NCI-H1930 (cell line): ENCODE measurements at places on chromosomes 12 and 14.
A peak's percentile ranks its signal among the peaks of the same experiment; 100 is the strongest.

GRCh38 chr12:87827638-87828264 lies 201.4 kb downstream of the C12orf50 start:
- DNase-seq = no peak

GRCh38 chr12:69030321-69030720 lies 97.3 kb upstream of the CPM start:
- DNase-seq = no peak

GRCh38 chr12:27048822-27049752 lies 26.7 kb downstream of the MED21 start:
- no peak for DNase-seq

DNA sequence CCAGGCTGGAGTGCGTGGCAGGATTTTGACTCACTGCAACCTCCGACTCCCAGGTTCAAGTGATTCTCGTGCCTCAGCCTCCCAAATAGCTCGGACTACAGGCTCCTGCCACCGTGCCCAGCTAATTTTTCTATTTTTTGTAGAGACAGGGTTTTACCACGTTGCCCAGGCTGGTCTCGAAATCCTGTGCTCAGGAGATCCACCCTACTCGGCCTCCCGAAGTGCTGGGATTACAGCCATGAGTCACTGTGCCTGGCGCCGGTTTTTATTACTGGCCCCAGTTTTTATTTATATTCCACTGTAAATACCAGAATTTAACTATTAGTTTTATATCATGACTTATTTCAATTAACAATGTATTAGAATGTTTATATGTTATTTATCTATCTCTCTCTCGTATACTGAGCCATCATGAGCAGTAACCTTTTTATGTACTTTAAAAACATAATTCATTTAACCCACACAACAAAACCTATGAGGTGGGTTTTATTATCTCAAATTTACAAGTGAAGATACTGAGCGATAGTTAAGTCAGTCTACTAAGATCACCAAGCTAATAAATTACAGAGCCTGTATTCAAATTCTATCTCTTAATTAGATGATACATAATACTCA lies 47.8 kb downstream of the HECTD1 start:
- DNase-seq = no peak

DNA sequence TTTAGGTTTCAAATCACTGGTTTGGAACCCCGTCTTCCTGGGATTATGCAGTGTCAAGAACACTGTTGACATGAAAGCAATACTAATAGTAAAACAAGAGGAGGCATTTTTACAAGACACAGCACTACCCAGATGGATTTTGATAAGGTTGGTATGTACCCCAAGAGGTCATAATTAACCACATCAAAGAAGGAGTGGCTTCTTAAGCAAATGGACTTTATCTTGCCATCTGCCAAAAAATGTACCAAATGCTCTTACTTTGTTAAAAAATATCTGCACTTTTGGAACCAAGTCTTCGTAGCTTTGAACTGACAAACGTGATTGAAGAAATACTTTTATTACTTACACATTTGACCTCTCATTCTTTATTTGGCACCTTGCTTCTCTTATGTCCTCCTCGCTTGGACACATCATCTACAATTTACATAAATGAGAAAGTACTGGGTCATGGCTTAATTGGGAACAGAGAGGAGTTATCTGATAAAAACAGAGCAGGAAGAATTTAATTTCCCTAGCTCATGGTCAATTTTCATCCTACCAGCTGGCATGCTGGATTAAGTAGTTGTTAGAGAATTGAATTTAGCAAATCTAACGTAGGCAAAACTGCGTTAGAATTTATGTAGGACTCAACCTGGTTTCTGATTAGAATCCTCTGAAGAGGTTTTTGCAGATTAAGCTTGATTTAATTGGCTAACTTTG lies 54.5 kb upstream of the PRICKLE1 start:
- DNase-seq = no peak

DNA sequence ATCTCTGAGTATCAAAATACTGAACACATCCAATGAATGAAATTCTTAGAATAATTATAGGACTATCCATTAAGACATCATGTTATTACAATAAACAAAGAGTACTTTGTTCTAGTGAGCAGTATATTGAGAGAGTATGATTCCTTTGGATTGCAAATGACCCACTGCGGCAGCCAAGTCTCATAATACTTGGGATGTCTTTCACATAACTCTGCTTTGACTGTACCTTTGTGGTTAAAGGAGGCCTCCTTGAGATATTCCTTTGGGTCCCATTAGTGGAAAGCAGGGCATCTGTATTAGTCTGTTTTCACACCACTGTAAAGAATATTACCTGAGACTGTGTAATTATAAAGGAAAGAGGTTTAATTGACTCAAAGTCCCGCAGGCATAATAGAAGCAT lies 593.8 kb downstream of the TRHDE start:
- DNase-seq = no peak

DNA sequence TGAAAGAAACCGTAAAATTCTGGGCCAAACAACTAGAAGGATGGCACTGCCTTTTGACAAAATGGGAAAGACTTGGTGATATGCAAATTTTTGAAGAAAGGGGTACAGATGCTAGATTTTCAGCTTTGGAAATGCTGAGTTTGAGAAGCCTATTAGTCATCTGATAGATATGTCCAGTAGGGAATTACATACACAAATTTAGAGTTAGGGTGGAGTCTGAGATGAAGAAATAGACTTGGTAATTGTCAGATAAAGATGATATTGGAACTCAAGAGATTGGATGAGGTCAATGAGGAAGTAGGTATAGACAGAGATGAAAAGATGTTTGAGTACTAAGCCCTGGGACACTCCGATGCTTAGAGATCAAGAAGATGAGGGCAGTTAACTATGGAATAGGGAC lies 153.1 kb downstream of the GARIN6 start:
- DNase-seq = no peak

DNA sequence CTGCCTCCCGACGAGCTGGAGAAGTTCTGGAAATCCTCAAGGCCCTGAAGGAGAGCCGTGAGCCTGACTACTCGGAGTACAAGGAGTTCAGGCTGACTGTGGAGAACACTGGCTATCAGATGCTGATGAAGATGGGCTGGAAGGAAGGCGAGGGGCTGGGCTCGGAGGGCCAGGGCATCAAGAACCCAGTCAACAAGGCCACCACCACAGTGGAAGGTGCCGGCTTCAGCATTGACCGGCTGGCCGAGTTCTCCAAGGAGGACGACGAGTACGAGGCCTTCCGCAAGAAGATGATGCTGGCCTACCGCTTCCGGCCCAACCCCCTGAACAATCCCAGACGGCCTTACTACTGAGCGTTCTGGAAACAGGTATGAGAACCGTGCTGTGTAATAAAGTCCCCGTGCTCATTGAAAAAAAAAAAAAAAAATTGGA lies 366.1 kb upstream of the ATXN7L3B start:
- peak; percentile 6 for DNase-seq

GRCh38 chr14:71607056-71607455 lies 325.2 kb upstream of the RGS6 start:
- DNase-seq = no peak

DNA sequence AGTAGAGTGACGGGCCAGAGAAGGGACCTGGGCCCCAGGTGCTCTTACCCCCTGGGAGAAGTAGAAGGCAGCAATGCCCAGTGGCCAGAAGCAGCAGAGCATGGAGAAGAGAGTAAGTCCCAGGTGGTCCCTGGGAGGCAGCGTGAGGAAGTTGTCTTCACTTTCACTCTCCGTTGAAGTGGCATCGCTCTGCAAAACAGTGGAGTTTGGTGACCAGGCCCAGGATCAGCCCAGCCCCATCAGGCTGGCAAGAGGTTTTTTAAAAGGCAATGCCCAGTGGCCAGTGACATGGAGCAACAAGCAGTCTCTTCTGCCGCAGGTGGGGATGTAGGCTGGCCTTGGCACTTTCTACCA lies 18.2 kb downstream of the SYNDIG1L start:
- no peak for DNase-seq

DNA sequence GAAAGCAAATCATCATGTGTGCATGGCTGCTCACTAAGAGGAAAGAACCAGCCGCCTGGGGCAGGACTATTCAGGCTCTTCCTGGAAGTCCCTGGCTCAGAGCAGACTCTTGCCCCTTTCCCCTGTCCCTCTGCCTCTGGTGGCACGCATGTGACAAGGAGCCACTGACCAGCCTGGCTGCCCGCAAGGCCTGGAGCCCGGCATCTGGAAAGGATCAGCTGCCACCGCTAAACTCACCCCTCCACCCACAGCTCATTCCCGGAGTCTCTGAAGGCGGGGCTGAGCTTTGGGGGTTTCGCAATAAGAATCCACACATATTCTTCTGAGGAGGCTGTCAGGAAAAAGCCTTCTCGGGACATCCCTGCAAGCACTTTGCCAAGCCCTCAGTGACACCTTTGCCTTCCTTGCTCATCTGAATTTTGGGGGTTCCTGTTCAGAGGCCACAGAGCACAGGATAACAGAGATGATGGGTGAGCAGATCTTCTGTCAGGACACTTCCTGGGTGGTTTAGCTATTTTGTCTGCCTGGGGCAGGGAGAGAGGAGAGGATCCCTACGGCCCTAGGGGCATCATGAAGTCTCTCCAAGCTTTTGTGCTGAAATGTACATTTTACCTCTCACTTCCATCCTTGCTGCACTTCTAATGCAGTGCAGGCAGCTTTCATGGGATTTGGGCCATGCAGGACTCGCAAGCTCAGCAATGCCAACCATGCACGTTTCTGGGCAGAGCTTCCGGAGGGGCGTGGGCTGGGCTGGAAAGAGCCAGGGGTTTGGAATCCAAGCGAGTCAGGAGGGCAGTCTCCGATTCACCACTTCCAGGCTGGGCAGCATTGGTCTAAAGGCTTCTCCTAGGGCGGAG lies 124.8 kb upstream of the MAP1LC3B2 start:
- DNase-seq = no peak

- no peak for DNase-seq
Observed at GRCh38 chr12:16789204-16789790, 183.3 kb upstream of the LMO3 start.

- no peak for DNase-seq
Observed at GRCh38 chr12:75722714-75723200, 211.3 kb upstream of the KRR1 start.

- DNase-seq = no peak
Observed at GRCh38 chr12:130752692-130753230, 36.7 kb upstream of the RIMBP2 start.

DNA sequence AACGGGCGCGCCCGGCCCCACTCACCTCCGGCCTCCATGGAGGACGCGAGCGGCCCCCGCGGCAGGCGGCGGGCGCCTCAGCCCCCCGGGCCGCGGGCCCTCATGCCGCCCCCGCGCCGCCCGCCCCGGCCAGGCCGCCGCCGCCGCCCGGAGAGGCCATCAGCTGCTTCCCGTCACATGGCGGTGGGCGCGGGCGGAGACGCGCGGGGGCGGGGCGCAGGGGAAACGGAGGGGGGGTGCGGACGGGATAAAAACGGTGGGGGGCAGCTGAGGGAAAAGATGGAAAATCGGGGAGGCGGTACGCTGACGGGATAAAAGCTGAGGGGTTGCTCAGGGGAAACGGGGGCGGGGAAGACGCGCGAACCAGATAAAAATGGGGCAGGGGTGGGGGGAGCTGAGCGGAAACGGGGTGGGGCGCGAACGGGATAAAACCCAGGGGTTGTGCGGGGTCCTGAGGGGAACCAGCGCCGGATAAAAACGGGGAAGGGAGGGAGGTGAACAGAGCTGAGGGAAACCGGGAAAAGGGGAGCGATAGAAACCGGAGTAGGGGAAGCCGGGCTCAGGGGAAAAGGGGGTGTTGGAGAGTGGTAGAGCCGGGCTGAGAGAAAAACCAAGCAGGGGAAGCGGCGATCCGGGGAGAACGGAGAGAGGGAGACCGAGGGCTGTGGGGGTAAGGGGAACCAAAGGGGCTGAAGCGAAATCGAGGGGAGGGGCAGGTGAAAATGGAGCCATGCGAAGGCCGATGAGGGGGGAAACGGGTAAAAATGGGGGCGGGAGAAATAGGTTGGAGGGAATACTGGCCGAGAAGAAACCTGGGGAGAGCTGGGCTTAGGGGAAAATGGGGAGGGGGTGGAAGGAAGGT lies at the start of gene WSB2:
TSS of gene WSB2 (minus strand) at position 169 of the 862 bp plus-strand sequence. CDS start at position 38, 131 bp downstream.
- DNase-seq = no peak

DNA sequence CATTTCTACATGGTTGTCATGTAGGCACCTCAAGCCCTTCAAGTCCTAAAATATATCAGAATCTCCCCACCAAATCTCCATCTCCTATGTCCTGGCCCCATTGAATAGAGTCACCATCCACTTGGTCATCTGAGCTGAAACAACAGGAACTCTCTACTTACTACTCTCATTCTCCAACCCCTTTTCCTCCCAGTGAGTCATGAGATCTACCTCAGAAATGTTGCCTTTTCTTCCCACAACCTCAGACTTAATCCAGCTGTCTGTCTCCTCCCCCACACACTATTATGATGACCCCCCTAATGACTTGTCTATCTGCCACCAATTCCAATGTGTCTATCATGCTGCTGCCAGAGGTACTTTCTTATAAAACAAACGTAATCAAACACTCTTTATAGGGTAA lies 72.3 kb upstream of the TMEM263 start:
- DNase-seq = no peak

DNA sequence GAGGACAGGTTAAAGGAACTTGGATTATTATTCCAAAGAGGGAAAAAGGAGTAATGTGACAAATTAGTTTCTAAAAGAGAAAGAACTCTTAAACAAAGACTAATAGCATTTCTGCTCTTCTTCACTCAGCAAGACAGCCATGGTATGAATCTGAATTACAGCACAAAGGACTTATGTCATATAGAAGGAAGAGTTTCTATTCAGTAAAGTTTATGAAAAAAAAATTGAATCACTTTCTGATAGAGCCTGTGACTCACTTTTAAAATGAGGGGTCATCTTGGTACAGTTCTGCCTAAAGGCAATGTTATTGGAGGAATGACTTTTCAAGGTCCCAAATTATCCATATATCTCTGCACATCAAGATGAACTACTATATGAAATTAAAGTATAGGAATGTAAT lies 101.7 kb downstream of the DUSP6 start:
- DNase-seq = no peak

- DNase-seq = no peak
Observed at GRCh38 chr12:20174528-20175175, 193.7 kb upstream of the PDE3A start.

GRCh38 chr12:119343130-119343529 lies 8.6 kb downstream of the CCDC60 start:
- DNase-seq = no peak

GRCh38 chr14:104135904-104136471 lies 2.4 kb upstream of the KIF26A start:
- DNase-seq = peak; percentile 26

GRCh38 chr14:59739794-59740193 lies 130.8 kb downstream of the RTN1 start:
- DNase-seq = no peak

DNA sequence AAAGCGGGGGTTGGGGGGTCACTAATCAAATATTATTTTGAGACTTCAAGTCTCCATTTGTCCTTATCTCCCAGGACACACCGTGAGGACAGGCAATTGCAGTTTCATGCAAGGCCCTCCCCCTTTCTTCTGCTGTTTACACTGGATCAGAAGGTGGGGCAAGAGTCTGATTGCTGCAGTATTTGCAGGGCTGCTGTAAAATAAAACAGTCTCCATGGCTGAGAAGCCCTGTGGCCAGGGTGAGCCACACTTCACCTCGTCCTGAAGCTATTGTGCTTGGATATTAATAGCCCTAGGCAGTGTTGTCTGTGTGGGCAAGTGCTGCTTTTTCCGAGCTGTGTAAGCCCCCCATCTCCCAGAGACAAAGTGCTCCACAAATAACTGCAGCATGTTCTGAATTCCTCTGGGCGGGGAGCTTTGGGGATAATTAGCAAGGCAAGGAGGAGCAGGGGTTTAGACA lies 187.4 kb upstream of the NTF3 start:
- no peak for DNase-seq

GRCh38 chr12:54593725-54594124 lies 5.3 kb upstream of the PPP1R1A start:
- DNase-seq = no peak

GRCh38 chr14:58607131-58607951 lies 30.4 kb upstream of the DACT1 start:
- no peak for DNase-seq

- no peak for DNase-seq
Observed at GRCh38 chr12:10395390-10395998, 5.7 kb upstream of the KLRK1 start.
